ENCODE measurements at places on chromosomes 13 and 19.

DNA sequence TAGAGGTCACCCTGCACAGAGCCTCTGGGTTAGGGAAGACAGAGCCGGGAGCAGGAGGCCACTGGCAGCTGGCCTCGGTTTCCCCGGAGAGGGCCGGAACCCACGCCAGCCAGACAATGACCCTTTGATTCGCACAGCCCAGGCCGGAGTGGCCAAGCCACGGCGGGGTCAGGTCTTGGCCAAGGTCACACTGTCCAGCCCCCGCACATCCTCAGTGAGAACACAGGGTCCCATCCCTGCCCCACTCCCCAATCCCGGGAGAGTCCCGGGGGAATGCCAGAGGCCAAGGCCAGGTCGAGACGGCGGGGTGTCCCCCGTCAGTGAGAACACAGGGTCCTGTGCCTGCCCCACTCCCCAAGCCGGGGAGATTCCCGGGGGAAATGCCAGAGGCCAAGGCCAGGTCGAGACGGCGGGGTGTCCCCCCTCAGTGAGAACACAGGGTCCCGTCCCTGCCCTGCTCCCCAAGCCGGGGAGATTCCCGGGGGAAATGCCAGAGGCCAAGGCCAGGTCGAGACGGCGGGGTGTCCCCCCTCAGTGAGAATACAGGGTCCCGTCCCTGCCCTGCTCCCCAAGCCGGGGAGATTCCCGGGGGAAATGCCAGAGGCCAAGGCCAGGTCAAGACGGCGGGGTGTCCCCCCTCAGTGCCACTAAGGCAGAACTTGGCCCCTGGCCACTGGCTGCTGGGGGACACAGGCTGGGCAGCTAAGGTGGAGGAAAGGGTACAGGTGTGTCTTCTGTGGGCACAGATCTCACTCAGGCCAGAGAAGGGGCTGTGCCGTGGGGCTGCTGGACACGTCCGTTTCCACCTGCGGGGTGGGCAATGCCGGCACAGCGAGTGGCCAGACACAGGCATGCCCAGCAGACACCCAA lies 1.7 kb upstream of the FSTL3 start:
- DNase-seq = no peak

GRCh38 chr19:14023404-14024235 lies 4.3 kb upstream of the RLN3 start:
- no peak for DNase-seq

DNA sequence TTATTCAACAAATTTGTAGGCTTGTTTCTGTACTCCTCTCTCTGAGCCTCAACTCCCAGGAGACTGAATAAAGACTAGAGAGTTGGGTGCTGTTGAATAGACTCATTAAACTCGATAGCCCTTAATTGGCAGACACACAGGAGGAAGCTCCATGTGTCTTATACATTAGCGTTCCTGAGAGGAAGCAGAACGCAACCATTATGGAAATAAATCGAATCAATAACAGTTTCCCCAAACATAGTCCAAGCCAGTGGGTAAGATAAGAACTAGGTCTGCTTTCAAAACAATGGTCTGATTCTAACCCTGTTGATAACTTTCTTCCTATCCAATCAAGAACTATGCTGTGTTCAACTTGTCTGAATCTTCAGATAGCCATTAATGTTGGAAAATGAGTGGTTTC lies 118.1 kb upstream of the FNDC3A start:
- DNase-seq = no peak

- DNase-seq = no peak
These were observed 21.1 kb downstream of the PRR36 start for GRCh38 chr19:7852851-7853769.

DNA sequence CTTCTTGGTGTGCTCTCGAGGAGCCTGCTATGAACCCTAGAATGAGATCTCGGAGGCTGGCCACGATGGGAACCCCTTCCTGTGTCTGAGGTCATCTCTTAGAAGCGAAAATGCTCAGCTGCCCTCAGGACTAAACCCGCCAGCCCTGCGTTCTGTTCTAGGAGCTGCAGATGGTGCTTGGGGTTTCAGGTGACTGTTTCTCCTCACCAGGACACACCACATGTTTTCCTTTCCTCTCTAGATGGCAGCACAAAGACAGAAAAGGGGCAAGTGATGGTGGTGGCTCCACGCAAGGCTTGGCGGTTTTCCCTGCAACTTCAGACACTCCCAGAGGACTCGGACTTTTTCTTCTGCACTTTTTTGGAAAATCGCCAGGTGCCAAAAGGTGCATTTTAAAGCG lies 60.1 kb downstream of the RNASEH2B start:
- no peak for DNase-seq

- no peak for DNase-seq
These were observed 3.3 kb upstream of the RGL3 start for GRCh38 chr19:11422163-11423065.

DNA sequence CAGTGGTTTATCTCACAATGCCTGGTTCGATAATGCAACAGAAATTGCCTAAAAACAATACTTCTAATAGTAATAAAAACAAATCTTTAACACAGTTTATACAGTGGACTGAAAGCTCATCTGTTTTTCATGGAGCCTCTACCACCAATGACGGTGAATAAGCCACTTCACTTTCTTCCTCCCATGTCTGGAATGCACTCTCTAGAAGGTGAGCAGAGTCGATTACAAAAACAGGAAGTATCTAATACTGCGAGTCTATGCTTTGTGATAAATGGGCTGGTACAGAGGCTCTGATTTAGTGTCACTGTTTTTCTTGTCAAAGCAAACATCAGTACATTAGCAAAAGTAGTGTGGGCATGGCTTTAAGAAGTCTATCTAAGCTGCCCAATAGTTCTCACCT lies 1348.6 kb upstream of the SLC10A2 start:
- no peak for DNase-seq

DNA sequence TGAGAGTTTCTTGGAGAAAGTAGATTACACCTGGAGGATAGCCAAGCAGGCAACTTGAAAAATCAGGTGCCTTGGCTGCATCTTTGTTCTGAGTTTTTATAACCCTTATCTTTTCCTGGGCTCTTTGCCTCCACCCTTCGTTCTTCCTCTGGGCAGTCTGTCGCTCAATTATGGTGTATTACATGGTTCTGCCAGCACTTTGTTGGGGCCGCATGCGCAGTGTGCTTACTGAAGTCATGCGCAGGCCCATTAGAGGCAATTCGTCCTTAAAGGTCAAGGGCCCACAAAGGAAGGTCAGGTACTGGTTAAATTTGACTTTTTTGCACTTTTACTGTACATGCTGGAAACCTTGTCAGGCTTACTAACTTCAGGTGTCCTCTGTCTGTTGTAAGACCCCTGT lies 761.9 kb upstream of the SLITRK5 start:
- no peak for DNase-seq

DNA sequence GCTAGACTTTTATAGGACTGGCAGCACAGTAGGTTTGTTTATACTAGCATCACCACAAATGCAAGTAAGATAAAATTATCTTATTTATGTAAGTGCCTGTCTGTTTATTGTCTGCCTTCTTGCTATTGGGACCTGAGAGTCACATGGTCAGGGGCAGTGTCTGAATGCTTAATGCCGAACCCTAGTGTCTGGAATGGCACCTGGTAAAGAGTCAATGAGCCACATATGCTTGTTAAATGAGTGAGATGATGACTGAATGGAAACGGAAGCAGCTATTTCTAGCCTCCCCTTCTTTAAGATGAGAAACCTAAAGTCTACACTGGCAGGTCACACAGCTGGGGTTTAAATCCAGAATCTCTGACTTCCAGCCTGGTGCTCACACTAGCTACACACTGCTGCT lies 92.2 kb downstream of the STOML3 start:
- no peak for DNase-seq

- DNase-seq = no peak
These were observed 77.5 kb upstream of the PEG3 start for GRCh38 chr19:56917998-56918397.

DNA sequence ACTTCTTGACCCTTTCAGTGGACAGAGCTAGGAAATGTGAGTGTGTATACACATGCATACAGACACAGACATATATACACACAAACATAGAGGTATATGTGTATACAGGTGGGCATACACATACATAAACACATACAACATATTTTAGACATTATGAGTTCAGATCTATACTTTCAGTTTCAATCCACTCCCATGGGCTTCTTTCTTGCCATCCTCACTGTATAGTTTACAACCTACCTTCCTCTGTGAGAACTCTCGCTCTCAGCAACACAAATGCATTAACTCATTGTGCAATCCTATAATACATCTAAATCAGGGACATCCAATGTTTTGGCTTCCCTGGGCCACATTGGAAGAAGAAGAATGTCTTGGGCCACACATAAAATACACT lies 21.2 kb upstream of the SCEL start:
- no peak for DNase-seq

DNA sequence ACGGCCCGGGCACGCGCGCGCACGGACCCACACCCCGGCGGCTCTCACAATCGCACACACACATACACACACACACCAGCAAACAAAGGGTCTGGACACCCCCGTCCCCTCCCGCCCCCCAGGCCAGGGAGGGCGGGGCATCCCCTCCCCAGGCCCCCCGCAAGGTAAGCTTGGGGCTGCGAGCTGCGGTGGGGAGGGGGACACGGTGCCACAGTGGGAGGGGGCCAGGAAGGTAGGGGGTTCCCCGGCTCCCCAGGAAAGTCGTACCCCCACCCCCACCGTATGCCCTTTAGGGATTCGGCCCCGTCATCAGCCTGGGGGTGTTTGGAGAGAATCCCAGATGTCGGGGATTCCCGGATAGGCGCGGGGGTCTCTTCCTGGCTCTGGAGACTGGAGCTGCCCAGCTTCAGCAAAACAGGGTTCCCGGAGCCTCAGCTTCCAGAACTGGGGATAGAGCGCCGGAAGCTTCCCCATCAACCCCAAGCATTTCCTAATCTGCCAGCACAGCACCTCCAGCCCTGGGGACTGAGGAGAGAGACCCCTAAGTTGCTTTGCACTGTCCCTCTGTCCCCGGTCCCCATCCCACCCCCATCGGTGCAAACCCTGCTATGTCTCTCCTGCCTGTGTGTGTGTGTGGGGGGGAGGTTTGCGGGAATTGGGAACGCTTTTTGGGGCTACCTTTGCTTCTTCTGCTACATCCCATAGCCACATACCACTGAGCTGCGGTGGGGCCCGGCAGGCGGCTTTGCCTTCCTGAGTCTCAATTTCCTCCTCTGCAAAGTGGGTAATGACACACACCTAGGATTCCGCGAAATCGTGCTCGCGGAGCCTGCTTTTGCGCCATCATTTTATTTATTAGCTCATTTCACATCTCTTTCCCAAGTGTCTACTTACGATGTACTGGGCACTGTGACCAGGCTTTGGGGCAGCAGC lies 1.8 kb upstream of the CDC37 start:
- DNase-seq = no peak
